ENCODE measurements at places on chromosomes 4 and X.

GRCh38 chr4:52157641-52158316 lies 106.7 kb downstream of the SPATA18 start:
- DNase-seq: no peak

DNA sequence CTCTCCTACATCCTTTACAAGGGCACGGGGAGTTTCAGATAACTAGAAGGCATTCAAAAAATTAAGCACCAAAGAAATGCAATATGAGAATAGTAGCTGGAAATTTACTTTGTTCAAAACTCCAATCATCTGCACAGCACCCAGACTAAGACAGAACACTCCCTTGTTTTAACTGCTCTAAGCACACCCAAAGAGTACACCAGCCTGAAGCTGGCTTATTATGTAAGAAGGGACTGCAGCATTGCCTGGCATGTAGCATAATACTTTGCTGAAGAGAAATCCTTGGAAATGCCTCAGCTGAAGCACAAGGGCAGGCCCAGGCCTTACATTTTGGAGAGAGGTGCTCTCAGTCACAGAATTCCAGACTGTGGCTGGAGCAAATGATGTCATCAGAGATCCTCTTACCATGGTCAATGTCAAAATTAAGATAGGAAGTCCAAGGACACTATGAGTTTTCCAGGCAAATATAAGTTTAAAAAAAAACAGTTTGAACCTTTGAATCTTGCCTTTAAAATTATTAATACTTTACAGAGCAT lies 14.8 kb downstream of the ARHGEF6 start:
- DNase-seq: no peak

- no peak for DNase-seq
Measured at GRCh38 chrX:101287402-101287801, 3.7 kb downstream of the TAF7L start.

DNA sequence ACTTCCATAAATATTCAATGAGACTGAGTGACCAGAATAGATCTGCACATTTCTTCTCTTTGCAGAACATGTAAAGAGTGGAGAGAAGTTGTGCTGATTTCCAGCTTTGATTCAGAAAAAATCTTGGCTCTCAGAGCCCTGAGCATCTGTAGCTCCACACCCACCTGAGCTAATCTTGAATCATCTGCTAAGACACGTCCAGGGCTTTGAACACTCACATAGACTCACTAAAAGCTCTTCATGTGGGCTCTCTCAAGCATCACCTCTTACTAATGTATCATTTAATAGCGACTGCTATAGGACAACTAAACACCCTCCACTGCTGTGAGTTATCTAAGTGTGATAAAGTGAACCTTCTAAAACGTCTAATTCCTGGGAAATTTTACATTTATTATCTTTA lies 147.7 kb upstream of the GRIA3 start:
- DNase-seq: no peak

GRCh38 chr4:180657881-180658280 lies 1585.3 kb upstream of the TENM3 start:
- no peak for DNase-seq

- DNase-seq: no peak
Measured at GRCh38 chr4:8745005-8745790, 126.4 kb downstream of the HMX1 start.

DNA sequence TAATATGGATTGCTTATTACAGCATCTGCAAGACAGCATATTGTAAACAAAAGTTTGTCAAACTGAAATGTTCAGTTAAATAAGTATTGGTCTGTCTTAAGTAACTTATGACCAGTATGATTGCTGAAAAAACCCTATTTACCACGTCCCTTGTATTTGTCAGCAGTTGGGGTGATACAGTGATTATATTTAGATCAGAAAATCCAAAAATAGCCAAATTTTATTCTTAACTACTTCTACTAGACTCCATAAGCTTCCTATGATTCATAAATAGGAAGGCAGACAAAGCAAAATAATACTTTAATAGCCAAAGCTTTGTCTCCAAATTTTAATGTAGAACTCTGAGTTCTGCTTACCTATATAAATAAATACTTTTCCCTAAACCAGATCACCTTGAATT lies 45.3 kb downstream of the TBCK start:
- no peak for DNase-seq

DNA sequence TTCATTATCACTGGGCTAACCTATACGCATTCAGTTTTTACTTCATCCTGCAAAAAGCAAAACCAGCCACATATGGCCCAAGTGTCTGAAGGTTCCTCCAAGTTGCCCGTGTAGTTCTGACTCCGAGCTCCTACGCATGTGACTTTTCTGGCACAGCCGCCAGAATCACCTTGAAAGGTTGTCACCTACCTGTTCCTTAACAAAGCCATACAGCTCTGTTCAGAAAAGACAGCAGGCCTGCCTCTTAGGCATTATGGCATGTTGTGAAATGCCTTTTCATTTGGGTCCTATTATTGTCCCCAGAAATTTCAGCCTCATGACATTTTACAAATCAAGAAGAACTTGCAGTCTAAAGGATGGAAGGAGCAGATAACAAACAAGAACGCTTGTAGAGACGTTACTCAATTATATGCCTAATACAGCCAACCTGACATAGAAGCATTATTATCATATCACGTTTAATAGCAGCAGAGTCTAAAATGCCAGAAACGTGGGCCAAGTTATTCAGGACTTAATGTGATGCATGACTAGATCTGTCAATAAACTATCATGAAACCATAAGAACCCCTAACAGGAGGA lies 118.5 kb downstream of the RBM47 start:
- no peak for DNase-seq

DNA sequence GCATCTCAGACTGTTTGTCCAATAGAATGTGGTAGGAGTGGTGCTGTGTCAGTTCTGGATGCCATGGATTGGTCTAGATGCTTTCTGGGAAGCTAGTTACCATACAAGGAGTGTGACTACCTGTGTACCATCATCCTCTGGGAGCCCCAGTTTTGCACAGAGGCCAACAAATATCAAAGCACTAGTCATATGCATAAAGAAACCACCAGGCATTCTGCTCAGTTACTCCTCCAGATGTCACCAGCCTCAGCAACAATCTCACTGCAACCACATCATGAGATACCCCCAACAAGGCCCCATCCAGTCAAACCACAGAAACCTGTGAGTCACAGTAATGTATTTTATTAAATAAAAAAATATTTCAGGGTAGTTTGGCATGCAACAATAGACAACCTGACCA lies 435.8 kb upstream of the CPEB2 start:
- no peak for DNase-seq

DNA sequence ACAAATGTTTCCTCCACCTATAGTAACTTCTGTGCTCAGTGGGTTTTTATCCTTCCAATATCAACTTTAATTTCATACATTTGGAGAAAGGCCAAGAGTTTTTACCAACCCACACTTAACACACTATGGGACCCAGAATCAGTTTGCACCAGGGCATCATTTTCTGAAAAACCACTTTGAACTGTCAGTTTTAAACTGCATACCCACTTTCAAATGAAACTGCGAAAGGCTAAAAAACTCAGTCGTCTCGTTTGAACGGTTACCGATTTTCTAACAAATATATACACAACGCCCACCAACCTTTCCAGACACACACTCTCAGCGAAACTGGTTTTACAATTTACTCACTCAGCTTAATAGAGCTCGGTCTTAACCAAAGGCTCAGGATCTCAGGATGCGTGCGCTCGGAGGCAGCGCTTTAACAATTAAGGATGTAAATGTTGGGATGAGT lies 376 bp downstream of the ABCG2 start:
- DNase-seq: no peak

- no peak for DNase-seq
Measured at GRCh38 chrX:138859421-138859820, 147.9 kb upstream of the FGF13 start.

- no peak for DNase-seq
Measured at GRCh38 chrX:69150281-69150960, 14.8 kb downstream of the PJA1 start.

Measured in activated naive CD4-positive, alpha-beta T cell treated with anti-CD3 and anti-CD28 coated beads, Interleukin-2, amount 10 ng/mL, durations not matched to agents 7 days and 5 days (primary cell).